Right kidney (tissue), 9 donors: ENCODE measurements at places on chromosomes 13 and 19.
A peak's percentile ranks its signal among the peaks of the same experiment; 100 is the strongest.

DNA sequence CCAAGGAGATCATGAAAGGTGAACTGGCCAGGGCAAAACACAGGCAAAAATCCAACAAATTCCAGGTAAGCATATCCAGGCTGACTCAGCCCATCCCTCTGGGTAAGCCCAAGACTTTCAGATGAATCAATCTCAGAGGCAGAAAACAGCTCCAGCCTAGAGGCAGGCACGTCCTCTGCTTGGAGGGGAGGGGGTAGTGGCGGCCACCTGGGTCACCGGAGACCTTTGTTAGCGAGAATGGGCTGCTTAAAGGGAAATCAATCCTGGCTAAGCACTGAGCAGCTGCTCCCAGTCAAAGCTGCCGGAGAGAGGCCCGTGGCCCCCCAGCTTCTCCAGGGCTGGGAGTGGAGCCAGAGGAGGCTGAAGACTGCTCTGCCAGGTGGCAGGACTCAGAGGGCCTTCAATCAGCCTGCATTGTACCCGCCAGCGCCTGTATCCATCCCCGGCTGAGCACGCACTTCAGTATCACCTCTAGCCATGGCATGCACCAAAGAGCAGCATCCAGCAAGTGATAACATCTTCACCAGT lies 48.2 kb downstream of the PIN1 start:
- peak; percentile 19 for DNase-seq

DNA sequence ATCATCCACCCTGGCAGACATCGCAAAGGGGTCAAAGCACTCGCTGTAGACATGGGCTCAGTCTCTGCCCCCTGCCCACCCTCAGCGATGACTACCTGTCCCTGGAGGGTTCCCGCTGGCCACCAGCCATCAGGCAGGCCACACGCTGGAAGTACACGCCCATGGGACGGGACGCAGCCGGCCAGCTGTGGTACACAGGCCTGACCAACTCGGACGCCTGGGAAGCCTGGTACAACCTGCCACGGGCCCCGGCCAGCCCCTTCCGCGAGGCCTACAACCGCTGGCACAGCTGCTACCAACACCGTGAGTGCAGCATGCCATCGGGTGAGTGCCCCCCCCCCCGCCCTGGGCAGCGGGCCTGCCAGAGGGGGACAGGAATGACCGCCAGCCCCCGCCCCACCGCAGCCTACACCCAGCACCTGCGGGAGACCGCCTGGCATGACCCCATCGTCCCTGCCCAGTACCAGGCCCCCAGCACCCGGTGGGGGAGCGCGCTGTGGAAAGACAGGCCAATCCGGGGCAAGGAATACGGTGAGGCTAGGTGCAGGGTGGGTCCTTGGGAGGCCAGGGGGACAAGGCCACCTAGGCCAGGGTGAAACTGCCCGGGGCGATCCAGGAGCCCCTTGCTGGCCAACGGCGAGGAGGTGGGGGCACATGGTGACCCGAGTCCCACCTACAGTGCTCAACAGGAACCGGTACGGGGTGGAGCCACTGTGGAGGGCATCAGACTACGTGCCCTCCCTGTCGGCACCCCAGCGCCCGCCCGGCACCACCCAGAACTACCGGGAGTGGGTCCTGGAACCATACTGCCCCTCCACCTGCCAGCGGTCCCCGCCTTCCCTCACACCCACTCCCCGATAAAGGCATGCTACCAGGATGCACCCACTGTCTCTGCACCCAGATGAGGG lies 4.4 kb downstream of the TEKTIP1 start:
- DNase-seq: no peak

DNA sequence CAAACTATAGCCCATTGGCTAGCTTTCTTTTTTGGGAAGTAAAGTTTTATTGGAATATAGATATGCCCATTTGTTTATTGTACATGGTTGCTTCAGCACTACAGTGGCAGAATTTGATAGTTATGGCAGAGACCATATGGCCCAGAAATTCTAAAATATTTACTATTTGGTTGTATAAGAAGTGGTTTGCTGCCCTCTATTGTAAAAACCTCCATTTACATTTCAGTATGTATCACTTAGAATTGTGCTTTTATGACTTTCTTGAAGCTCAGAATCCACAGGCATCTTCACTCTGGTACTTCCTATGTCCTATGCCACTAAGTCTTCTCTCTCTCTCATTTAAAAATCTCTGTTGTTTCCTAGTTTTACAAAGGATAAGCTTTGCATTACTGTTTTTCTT lies 37.7 kb downstream of the DLEU7 start:
- DNase-seq: no peak

DNA sequence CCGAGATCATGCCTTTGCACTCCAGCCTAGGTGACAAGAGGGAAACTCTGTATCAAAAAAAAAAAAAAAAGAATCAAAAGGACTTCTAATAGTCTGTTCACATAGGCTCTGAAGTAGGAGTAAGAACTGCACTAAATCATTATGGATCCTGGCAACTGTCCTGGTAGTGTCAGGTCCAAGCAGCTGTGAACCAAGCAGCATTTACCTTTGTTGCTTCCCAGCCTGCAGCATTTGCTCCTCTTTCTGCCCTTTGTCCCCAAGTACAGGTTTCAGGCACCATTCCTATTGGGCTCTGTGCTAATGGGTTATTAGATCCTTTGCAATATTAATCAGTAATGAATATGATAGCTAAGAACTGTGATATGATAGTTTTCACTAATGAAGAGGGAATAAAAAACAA lies 77.4 kb upstream of the NBEA start:
- DNase-seq: no peak

DNA sequence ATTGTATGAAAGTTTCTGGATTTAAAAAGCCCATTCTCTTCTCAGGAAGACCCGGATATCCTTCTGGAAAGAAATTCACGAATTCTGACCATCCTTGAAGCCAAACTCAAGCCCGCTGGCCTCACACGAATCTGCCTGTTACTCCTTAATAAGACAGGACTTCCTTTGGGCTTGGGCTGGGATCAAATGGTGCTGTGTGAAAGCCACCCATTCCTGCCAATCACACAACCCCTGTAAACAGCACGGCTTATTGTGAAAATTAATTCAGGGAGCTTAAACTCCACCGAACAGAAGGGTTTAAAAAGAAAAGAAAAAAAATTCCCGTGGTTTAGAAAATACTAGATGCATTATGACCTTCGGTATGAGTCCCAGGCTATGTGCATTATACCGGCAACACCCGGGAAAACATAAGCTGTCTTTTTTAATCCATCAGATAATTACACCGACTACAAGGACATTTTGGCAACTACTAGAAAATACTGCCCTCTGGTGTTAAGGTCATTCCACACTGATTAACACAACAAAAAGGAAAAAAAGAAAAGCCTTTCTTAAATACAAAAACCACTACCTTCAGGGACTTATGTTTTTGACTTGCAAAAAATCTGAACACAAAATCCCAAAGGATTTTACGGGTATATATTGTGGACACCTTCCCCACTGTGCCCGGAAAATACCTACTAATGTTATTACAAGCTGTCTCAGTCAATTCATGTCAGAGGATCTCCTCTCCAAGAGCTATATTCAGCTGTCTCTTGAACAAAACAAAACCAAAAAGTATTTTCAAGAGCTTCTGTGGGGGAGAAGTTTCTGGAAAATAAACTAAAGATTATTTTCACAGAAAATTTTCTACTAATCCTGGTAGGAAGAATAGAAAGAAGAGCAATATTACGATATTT lies 76.0 kb upstream of the LSM14A start:
- DNase-seq: peak; percentile 32

GRCh38 chr13:104382951-104383350 lies 1316.7 kb upstream of the SLC10A2 start:
- no peak for DNase-seq

DNA sequence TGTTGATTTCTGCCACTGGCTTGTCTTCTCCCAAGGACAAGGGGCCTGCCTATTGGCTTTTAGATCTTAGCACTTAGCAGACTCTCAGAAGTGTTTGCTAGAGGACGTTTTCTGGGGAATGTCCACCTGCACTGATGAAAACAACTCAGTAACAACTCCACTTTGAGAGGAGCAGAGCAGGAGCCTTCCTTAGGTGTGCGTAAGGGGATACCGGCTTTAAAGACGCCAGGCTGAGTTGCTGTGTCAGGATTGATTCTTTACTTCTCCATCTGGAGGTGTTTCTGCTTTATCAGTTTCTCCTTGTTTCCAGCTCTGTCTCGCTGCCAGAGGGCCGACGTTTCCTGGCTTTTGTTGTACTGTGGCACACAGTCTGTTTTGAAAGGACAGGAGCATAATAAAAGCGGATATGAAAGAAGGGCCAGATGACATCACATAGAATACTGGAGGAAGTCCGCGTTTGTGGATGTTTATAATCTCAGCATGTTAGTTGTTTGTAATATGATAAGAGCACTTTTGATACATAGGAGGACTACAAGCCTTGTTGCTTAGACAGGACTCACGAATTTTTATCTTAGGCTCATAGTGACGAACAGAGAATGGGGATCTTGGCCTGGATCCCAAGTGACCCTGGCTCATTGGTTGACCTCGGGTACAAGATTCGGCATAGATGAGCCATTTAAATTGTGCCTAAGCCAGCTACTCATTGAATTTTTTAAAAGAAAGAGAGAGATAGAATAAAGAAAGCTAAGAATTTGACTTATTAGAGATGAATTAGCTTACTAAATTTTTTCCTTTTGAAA lies 34.6 kb downstream of the COL4A2 start:
- no peak for DNase-seq

DNA sequence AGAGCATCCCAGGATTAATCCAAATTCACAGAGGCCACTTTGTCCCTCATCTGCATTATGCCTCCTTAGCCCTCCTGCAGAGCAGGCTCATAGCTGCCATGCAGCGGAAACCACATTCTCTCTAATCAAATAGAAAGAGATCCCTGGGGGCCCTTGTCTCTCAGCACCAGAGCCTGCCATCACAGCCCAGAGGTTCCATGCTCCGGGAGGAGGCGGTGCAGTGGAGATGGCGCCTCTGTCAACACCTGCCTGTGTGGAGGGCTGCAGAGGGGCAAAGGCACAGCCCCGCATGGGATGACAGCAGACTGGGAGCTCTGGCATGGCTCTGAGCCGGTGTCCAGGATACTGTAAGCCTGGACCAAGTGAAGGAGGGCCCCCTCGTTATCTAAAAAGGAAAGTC lies 111.3 kb downstream of the SLC7A1 start:
- no peak for DNase-seq

DNA sequence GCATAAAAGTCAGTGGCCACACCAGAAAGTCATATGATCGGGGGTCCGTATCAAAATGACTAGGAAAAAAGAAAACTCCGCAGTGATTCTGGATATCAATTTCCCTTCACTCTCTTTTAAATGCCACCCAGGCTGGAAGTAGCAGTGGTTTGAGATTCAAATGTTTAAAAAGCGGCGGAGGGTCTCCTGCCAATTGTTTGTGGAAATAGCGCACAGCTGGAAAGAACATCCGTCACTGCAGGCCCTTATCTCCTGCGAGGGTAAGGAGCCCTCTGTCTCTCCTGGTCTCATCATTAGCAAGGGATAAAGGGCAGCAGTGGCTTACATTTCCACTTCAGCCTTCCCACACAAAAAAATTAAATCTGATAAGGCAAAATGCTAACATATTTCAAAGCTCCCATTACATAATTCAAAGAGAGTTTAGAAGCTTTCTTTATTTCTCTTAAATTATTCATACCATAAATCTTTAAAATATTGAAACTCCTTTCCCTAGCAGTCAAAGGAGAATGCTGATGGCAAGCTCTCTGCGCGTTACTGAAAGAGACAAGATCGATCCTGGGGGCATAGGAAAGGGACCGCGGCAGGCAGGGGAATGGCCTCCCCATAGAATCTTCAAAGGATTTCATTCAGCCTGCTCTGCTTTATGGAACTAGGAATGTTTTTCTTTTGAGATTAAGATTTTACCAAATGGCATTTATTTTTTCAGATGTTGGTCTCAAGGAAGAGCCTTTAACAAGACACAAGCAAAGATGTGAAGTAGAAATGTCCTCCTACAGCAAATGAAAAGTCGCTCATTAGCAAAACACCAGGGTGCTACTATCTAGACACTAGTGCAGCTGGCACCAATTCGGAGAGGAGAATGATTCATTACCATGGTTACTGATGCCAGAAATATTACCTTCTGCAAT lies 35.0 kb downstream of the AMER2 start:
- DNase-seq: no peak

- no peak for DNase-seq
These were observed 41.1 kb downstream of the CEACAM1 start for GRCh38 chr19:42487032-42487797.

DNA sequence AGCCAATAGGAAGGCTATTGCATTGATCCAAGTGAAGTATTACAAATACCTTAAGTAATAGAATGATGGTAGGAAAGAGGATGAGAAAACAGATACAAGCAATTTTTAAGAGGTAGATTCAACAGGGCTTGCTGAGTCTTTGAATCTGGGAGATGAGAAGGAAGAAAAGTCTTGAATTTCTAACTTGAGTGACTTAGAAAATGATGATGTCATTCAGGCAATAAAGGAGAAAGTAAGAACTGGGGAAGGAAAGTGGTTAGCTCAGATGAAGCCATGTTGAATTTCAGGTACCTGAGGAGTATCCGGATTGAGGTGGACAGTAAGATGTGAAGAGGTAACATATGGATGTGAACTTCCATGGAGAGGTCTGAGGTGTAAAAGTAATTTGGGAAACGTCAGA lies 15.5 kb upstream of the FRY start:
- no peak for DNase-seq

- no peak for DNase-seq
These were observed 46.4 kb downstream of the COL4A2 start for GRCh38 chr13:110353339-110353977.

GRCh38 chr13:99866781-99867180 lies 104.8 kb downstream of the ZIC5 start:
- DNase-seq: no peak

DNA sequence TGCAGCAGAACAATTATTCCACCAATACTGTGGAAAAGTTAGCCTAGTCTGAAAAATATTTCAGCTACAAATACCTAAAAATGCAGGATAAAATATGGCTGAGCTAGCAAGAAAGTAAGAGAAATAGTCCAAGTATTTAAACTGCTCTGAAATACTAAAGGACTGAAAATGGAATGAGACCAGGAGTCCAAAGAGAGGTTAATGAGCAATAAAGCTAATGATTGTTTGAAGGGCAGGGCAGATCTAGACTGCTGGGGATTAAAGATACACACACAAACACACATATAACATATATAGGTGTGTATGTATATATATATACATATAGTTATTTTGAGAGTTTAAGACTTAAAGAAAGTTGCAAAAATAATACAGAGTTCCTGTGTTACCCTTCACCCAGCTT lies 2.6 kb upstream of the CDADC1 start:
- DNase-seq: no peak

DNA sequence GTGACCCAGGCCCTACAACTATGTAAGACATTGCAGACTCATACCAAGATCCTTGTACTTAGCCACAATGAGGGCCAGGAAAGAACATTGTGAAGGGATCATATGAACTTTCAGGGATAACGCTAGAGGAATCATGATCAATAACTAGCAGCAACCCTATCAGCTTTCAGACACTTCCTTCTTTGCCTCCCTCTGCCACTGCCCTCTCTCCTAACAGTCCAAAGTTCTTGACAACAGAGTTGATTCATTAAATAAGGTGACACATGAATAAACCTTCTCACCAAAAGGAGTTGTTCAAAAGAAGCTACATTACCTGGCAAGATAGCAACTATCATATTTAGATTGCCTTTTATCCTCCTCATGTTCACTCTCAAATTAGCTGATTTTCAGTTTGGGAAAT lies 272.2 kb upstream of the DACH1 start:
- no peak for DNase-seq
